ENCODE measurements at places on chromosomes 4 and X.
A peak's percentile ranks its signal among the peaks of the same experiment; 100 is the strongest.

GRCh38 chrX:150696331-150696730 lies 3.1 kb downstream of the MTMR1 start:
- DNase-seq: no peak

DNA sequence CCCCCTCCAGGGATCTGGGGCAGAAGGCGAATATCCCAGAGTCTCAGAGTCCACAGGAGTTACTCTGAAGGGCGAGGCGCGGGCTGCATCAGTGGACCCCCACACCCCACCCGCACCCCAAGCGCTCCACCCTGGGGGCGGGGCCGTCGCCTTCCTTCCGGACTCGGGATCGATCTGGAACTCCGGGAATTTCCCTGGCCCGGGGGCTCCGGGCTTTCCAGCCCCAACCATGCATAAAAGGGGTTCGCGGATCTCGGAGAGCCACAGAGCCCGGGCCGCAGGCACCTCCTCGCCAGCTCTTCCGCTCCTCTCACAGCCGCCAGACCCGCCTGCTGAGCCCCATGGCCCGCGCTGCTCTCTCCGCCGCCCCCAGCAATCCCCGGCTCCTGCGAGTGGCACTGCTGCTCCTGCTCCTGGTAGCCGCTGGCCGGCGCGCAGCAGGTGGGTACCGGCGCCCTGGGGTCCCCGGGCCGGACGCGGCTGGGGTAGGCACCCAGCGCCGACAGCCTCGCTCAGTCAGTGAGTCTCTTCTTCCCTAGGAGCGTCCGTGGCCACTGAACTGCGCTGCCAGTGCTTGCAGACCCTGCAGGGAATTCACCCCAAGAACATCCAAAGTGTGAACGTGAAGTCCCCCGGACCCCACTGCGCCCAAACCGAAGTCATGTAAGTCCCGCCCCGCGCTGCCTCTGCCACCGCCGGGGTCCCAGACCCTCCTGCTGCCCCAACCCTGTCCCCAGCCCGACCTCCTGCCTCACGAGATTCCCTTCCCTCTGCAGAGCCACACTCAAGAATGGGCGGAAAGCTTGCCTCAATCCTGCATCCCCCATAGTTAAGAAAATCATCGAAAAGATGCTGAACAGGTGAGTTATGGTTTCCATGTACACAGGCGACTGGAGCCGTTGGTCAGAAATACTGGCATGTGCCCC lies at the start of gene CXCL1:
Gene CXCL1, plus strand, starts transcription at position 264 of the 926 bp plus-strand sequence. Its CDS starts 78 bp downstream, at position 342.
- no peak for DNase-seq

GRCh38 chr4:73919691-73920090 lies 50.5 kb downstream of the CXCL1 start:
- no peak for DNase-seq

- peak; percentile 36 for DNase-seq
These were observed 37.3 kb downstream of the ACOX3 start for GRCh38 chr4:8403173-8403753.

DNA sequence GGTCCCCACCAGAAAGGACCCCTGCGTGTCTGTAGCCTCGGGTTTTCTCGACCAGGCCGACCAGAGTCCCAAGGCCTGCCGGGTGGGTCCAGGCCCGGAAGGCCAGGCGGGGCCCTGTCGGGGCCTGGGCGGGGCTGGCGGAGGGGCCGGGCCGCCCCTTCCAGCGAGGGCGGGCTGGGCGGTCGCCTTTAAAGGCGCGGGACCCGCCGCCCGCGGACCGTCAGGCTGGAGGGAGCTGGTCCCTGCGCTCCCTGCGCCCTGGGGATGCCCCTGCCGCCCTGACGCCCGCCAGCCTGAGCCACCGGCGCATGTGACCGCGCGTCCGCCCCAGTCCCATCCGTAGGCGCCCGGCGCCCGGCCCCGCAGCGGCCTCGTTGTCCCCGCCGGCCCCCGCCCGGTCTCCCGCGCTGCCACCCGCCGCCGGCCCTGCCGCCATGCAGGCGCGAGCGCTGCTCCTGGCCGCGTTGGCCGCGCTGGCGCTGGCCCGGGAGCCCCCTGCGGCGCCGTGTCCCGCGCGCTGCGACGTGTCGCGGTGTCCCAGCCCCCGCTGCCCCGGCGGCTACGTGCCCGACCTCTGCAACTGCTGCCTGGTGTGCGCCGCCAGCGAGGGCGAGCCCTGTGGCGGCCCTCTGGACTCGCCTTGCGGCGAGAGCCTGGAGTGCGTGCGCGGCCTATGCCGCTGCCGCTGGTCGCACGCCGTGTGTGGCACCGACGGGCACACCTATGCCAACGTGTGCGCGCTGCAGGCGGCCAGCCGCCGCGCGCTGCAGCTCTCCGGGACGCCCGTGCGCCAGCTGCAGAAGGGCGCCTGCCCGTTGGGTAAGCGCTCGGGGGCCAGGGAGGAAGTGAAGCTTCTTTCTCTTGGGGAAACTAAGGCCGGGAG lies at the start of gene HTRA3:
Gene HTRA3, plus strand, starts transcription at position 220 of the 883 bp plus-strand sequence. Its CDS starts 215 bp downstream, at position 435.
- DNase-seq: no peak

DNA sequence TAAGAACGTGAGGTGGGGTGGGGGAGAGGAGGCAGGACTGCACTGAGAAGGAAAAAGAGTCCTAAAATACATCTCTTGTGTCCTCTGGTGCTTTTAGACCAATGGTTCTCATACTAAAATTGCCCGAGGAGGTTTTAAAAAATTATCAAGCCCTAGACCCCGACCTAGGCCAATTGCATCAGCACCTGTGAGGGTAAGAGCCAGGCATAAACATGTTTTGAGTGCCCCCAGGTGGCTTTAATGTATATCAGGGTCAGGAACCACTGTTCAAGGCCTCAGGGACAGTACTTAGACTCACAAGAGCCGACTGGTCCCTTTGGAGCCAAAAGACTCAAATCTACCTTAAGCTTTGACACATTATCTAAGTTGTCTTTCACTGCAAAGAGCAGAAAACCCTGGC lies 37.5 kb upstream of the TMEM150C start:
- no peak for DNase-seq

DNA sequence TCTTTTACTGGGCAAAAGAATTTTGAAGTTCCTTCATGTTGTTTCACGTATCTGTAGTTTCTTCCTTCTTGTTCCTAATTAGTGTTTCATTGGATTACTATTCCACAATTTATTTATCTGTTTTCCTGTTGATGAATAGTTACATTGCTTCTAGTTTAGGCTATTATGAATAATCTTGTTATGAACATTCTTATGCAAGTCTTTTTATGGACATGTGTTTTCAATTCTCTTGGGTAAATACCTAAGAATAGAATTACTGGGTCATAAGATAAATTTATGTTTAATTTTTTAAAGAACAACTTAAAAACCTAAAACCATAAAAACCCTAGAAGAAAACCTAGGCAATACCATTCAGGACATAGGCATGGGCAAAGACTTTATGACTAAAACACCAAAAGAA lies 70.9 kb upstream of the RXFP1 start:
- no peak for DNase-seq

DNA sequence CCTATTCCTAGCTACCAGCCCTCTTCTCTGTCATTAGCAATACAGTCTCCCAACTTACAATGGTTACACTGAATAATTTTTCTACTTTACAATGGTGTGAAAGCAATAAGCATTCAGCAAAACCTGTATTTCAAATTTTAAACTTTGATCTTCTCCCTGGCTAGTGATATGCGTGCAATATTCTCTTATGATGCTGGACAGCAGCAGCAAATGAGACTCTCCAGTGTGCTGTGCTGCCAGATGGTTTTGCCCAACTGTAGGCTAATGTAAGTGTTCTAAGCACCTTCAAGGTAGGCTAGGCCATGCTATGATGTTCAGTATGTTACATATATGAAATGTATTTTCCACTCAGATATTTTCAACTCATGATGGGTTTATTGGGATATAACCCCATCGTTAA lies 5.9 kb upstream of the GAR1 start:
- DNase-seq: no peak

DNA sequence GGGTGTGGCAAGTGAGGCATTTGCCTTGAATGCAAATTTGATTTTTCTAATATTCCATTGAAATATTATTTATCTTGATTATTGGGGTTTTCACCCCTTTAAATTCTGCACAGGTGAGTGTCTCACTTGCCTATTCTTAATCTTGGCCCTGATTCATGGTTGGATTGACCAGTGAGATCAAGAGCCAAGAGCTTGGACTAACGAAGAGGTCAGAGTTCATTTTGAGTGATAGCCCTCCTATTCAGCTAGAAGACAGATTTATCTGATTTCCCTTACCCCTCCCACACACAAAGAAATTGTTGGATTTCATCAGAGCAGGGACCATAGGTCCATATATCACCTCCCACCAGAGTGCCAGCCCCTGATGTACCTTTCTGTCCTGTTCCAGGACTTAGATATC lies 11.6 kb upstream of the ACOT9 start:
- DNase-seq: no peak

DNA sequence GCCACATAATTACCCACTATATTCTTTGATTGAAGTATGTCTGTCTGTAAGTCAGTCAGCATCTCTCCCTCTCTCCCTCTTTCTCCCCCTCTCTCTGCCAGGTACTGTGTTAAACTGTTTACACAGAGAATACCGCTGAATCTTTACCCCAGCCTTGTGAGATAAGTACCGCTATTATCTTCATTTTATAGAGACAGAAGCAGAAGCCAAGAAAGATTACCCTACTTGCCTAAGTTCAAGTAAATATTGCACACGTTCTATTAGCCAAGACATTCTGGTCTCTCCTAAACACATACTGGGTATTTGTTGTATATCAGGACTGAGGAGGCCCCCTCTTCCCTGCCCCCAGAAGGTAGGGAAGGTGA lies 695 bp upstream of the GPR101 start:
- no peak for DNase-seq

GRCh38 chr4:30330894-30331652 lies 389.1 kb upstream of the PCDH7 start:
- DNase-seq: no peak

DNA sequence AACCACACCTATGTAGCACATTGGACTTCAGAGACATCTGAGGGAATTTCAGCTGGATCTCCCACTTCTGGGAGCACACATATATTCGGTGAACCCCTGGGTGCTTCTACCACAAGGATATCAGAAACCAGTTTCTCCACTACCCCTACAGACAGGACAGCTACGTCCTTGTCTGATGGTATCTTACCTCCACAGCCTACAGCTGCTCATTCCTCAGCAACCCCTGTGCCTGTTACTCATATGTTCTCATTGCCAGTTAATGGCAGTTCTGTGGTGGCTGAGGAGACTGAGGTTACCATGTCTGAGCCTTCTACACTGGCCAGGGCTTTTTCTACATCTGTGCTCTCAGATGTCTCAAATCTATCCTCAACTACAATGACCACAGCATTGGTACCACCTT lies 45.7 kb downstream of the ADGRG4 start:
- DNase-seq: no peak

GRCh38 chr4:118313098-118313497 lies 39.7 kb downstream of the PRSS12 start:
- DNase-seq: no peak

- no peak for DNase-seq
These were observed 199.2 kb downstream of the EDA start for GRCh38 chrX:69815063-69815462.

GRCh38 chr4:100366213-100366612 lies 151.6 kb downstream of the EMCN start:
- DNase-seq: no peak

DNA sequence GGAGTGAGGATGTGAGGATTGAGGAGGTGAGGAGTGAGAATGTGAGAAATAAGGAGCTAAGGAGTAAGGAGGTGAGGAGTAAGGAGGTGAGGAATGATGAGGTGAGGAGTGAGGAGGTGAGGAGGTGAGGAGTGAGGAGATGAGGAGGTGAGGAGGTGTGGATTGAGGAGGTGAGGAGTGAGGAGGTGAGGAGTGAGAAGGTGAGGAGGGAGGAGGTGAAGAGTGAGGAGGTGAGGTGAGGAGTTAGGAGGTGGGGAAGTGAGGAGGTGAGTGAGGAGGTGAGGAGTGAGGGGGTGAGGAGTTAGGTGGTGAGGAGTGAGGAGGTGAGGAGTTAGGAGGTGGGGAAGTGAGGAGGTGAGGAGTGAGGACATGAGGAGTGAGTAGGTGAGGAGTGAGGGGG lies 74.8 kb upstream of the MXD4 start:
- no peak for DNase-seq
